ENCODE measurements at places on chromosomes 1 and 21.
A peak's percentile ranks its signal among the peaks of the same experiment; 100 is the strongest.

- DNase-seq: peak; percentile 65
These were observed 384.7 kb upstream of the VAMP3 start for GRCh38 chr1:7386226-7387052.

- no peak for DNase-seq
These were observed 82.2 kb upstream of the SLFNL1 start for GRCh38 chr1:41103766-41104165.

DNA sequence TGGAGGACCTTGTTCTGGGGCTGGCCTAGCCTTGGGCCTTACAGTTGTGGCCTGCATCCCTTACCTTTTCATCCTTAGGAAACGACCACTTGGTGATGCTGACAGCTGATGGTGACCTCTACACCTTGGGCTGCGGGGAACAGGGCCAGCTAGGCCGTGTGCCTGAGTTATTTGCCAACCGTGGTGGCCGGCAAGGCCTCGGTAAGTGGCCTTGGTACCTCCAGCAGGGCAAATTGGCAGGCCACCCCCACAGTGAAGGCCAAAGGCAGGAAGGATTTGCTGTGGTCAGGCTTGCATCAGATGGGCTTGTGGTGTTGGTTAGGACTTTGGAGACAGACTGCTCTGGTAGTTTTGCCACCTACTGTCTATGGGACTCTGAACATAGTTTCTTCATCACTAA is 17.7 kb upstream of the TRNAU1AP start:
- no peak for DNase-seq

GRCh38 chr1:221644663-221645258 is 97.1 kb downstream of the DUSP10 start:
- no peak for DNase-seq

- DNase-seq: no peak
These were observed 67.3 kb downstream of the TGFBR3 start for GRCh38 chr1:91818713-91818975.

DNA sequence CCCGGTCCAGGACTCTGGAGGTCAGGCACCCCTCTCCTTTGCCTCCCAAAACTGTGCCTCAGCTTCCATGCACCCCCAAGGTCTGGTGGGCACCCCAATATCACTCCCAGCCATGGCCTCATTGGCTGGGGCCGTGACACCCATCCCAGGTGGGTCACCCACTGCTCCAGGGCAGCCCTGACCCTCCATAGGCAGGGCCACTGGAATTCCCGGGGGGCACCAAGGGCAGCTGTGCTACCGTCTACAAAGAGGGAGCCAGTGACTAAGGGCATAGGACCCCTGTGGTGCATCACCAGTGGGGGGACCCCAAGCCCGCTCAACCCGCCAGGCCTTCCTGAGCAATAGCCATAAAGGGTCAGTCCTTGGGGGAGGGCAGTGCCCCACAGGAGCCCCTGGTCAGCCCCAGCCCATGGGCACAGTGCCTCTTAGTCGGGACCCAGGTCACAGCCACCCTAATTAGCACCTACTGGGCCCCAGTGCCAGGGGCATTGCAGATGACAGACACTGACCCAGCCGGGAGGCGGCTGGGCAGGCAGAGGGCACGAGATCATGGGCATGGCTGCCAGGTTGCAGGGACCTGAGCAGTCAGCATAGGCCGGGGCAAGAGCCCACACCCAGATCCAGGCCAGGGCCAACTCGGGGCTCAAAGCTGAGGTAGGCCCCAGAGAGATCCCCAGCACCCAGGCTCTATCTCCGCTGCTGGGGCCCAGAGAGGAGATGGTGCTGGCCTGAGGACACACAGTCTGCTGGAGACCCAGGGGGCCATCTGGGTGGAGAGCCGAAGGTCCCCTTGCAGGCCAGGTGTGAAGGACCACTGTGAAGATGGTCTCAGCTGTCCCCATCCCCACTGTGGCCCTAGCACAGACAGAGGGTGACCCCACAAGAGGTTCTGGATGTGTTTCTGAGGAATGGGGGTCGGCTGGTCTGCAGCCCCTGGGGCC is 19.0 kb upstream of the ARF1 start:
- no peak for DNase-seq

GRCh38 chr1:75503221-75503974 is 107.5 kb downstream of the SLC44A5 start:
- DNase-seq: no peak

DNA sequence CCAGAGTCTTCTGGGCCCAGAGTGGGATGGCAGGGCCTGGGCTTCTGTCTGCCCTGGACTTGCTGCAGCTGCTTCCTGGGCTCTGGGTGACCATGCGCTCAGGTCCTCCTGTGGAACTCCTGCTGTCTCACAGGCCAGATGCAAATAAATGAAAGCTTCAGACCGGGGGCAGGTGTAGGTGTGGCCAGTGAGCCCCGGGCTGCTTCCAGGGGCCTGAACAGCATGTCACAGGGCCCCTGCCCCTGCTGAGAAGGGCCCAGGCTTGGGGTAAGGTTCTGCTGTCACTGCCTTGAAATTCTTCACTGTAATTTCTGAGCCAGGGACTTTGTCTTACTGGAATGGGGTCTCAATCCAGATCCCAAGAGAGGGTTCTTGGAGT is 2.5 kb upstream of the PKNOX1 start:
- DNase-seq: no peak

DNA sequence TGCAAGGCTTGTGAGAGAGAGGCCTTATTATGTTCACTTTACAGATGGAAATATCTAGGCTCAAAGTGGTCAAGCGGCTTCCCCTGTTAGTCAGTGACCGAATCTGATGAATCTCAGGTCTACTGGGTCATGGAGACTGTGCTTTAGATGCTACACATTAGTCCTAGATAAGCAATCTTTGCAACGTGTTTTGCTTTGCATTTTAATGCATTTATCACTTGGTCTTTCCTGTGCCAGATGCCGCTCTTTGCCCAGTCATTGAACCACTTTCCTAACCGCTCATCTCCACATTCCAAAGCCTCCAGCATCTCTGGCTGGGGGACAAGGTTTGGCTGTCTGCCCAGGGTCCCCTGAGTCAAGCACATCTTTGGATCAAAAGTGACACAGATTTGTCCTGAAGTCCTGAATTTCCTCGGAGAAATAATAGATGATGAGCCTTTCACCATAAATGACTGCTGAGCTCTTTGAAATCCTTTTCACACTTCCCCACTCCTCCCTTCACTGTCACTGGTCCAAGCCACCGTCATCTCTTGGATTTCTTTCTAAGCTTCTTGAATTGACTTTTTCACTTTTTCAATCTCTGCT is 96.0 kb upstream of the USP24 start:
- no peak for DNase-seq

DNA sequence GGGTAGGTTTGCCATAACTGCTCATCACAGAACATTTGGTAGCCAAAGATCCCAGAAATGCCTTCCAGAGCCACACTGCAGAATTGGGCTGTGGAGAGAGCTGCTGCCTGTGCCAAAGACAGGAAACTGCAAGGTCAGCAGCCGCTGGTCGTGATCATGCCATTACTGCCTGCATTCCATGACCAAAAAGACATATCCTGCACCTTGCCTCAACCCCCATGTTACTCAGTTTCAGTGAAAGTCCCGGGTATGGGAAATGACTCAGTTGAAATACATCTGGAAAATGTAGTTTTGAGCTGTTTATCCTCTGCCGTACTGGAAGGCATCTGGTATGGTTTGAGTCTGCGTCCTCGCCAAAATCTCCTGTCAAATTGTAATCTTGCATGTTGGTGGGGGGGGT is 161.7 kb downstream of the FCRL5 start:
- DNase-seq: no peak

- no peak for DNase-seq
These were observed 663 bp upstream of the GBP6 start for GRCh38 chr1:89363196-89363595.

DNA sequence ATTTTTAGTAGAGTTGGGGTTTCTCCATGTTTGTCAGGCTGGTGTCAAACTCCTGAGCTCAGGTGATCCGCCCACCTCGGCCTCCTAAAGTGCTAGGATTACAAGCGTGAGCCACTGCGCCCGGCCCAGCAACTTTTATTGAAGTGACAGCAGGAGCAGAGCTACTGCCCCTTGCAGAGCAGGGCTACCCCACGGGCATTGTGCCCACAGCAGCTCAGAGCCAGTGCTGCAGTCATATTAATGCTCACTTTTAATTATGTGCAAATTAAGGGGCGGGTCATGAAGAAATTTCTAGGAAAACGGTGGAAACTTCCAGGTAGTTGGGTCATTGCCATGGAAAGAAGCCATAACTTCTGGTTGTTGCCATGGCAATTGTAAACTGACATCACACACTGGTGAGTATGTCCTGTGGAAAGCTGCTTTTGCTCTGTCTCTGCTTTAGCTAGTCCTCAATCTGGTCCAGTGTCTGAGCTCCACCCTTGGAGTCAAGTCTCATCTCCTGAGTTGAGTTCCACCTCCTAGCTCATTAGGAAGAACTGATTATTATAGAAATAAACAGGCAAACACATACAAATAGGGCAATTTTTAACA is 127.3 kb upstream of the ADGRL4 start:
- DNase-seq: no peak

GRCh38 chr21:37159053-37159776 is 86.2 kb downstream of the TTC3 start:
- no peak for DNase-seq

GRCh38 chr1:44336668-44337067 is 18.4 kb downstream of the ERI3 start:
- no peak for DNase-seq

All from substantia nigra (tissue), 51 donors.